ENCODE measurements at places on chromosomes 5 and 9.

GRCh38 chr5:103525361-103525760, 37.2 kb downstream of the NUDT12 start:
- no peaks in the 10 kb centered on the region for H3K36me3 ChIP-seq
- no peak for DNase-seq
- no peaks in the 10 kb centered on the region for H3K4me1 ChIP-seq
- H3K27me3 ChIP-seq: peaks cover 11% of the 10 kb centered on the region
- no peak overlapping the region for H3K27ac ChIP-seq

- peak overlapping the region; percentile 26 for H3K27ac ChIP-seq
- H3K36me3 ChIP-seq: no peaks in the 10 kb centered on the region
- H3K27me3 ChIP-seq: peaks cover 10% of the 10 kb centered on the region
- DNase-seq: no peak
These were observed 100.2 kb upstream of the IL12B start for GRCh38 chr5:159430361-159431012.

DNA sequence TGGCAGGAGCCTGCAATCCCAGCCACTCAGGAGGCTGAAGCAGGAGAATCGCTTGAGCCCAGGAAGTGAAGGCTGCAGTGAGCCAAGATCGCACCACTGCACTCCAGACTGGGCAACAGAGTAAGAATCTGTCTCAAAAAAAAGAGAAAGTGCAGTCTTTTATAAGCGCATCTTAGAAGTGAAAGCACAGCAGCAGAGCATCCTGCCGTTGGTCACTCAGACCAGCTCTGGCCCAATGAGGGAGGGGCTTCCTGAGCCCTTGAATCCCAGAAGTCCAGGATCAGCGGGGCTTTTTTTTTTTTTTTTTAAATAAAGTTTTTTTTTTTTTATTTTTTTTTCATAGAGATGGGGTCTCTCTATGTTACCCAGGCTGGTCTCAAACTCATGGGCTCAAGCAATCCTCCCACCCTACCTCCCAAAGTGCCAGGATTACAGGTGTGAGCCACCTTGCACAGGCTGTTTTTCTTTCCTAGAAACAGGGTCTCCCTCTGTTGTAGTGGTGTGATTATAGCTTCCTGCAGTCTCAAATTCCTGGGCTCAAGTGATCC, 42.3 kb downstream of the NAIF1 start:
- no peaks in the 10 kb centered on the region for H3K27me3 ChIP-seq
- H3K27ac ChIP-seq: peak overlapping the region; percentile 96
- H3K4me1 ChIP-seq: peaks cover 76% of the 10 kb centered on the region
- H3K4me3 ChIP-seq: peak overlapping the region; percentile 79
- H3K36me3 ChIP-seq: no peaks in the 10 kb centered on the region

DNA sequence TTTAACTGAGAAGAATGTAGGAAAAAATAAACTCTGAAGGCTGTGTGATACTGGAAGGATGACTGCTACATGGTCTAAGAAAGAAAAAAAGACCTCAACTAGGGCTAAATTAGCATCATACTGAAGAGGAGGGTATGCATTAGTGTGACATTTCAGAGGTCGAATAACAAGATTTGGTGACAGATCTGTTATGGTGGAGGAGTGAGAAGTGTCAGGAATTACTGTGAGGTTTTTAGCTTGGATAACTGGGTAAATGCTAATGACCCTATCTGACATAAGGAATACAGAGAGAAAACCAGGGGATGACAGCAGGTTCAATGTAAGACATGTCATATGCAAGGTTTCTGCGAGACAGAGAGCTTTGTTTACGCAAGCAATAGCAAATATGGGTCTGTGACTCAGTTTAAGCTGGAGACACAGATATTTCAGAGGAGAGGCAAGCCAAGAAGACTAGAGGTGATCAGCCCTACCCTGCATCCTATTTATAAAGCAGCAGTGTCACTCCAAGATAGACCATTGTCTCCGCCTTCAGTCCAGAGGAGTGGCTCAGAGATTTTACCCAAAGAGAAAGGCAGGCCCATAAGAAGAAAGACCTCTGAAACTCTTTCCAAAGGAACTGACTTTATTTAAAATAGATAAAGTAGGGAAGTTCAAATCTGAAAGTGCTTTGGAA, 44.3 kb downstream of the FBN2 start:
- H3K4me1 ChIP-seq: no peaks in the 10 kb centered on the region
- no peak for DNase-seq
- H3K4me3 ChIP-seq: no peak overlapping the region
- no peaks in the 10 kb centered on the region for H3K27me3 ChIP-seq
- H3K36me3 ChIP-seq: no peaks in the 10 kb centered on the region
